ENCODE measurements at places on chromosomes 12 and 14.

GRCh38 chr14:106874350-106874749 is 1348.0 kb downstream of the TMEM121 start:
- no peak for DNase-seq

GRCh38 chr12:53343969-53344368 is 7.8 kb upstream of the SP7 start:
- DNase-seq = no peak

DNA sequence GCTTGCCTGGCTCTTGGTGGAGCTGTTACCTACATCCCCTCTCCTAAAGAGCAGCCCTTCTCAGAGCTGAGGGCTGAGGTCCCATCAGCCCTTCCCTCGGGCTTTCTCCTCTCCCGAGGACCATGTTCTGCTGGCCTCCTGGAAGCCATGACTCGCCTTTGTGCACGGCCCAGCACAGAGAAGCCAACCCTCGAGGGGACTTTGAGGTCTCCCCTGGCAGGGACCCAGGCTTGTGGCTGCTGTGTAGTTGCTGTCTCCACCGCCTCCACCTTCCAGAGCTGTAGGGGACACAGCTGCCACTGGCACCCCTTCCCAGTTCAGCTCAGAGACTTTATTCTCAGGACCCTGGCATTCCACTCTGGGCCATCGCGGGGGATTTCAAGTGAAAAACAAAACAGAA is 22.9 kb upstream of the CCND2 start:
- DNase-seq = no peak

DNA sequence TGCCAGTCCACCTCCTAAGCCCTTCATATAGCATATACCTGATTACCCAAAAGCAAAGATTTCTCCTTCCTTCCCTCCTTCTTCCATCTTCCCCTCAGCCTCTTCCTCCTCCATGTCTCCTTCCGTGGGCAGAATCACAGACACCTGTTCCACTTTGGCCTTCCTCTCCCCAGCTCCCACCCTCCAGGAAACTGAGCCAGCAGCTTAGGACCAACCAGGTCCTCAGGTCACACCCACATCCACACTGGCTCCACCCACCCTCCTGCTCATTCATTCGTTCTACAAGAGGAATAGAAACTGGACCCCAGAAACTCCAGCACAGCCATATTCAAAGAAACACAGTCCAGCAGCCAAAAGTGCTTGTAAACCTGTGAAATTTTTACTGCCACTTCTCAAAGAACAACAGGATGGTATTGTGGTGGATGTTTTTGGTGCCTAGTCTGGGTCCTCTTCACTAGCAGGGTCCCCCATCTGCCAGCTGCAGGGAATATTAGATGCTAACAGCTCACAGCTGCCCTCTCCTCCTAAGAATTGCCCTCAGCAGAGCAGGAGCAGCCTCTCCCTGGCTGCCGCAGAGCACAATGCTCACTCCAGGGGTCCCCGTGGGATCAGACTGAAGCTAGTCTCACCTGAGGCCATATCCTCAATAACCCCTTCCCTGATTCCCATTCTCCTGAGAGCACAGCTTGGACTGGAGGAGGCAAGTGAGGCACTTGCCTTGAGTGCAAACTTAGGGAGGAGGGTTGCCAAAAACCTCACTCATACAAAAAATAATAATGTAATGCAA is 18.4 kb downstream of the CMKLR1 start:
- DNase-seq = no peak

- no peak for DNase-seq
These were observed 16.0 kb downstream of the OLR1 start for GRCh38 chr12:10155966-10156365.

DNA sequence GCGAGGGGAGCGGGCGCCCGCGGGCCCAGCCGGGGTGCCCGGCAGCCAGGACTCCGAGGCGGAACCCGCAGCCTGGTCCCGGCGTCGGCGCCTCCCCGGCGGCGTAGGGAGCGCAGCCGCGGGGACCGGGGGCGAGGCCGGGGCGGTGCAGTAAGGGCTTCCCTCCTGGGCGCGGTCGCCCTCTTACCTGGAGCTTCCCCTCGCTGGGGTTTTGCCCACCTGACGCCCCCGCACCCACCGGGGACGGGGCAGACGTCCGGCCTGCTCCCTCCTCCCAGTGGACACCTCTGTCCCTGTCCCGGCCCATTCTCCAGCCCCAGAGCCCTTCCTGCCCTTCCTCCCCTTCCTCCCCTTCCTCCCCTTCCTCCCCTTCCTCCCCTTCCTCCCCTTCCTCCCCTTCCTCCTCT is 413 bp upstream of the TUBA1C start:
- DNase-seq = no peak

DNA sequence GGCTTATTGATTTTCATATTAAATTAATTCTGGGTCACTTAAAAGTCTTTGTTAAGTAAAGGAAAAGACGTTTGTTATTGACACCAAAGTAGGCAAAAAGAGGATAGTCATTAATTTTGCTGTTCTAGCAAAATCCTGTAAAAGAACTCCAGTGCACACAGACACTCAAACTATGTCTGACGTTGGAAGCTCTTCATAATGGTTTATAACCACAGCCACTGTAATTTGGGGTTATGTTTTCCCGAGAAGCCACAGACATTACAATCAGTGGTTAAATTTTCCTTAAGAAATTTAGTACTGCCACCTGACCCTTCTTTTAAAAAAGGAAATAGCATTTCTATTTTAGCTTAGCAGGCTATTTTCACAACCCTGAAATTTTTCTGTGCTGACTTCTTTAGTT is 267.5 kb downstream of the CCDC91 start:
- no peak for DNase-seq

- no peak for DNase-seq
These were observed 15.6 kb downstream of the ZBTB39 start for GRCh38 chr12:56990648-56991318.

DNA sequence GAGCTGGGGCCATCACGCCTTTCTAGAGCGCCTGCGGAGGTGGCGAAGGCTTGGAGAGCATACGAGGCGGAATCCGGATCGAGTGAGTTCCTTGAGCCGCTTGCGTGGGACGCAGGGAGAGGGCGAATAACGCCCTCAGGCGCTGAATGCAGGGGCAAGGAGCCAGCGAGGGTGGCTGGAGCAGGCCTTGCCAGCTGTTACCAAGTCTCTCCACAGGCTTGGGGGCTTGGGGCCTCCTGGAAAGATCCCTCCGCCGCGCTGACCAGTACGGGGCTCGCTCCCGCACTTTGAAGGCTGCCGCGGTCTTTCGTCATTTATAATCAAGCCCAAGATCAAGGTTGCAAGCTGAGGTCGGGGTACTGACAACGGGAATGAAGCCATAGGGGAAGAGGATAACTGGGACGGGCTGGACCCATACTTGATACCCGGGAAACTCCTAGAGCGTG is 1.2 kb downstream of the FLRT2 start:
- no peak for DNase-seq

- DNase-seq = no peak
These were observed 26.5 kb downstream of the NUDT4 start for GRCh38 chr12:93403988-93404803.

DNA sequence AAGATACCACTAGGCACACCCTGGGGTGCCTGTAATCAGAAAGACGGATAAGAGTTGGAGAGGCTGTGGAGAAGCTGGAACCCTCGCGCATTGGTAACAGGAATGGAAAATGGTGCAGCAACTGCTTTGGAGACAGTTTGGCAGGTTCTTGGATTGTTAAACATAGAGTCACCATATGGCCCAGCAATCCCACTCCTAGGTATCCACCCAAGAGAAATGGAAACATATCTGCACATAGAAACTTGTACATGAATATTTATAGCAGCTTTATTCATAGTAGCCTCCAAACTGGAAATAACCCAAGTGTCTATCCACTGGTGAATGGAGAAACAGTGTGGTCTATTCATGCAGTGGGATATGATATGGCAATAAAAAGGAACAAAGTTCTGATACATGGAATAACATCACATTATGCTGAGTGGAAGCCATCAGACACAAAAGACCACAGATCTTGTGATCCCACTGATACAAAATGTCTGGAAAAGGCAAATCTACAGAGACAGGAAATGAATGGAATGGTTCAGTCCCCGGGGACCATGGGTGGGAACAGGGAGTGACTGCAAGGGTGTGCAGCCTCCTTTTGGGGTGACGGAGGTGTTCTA is 45.4 kb downstream of the JAG2 start:
- DNase-seq = no peak

- no peak for DNase-seq
These were observed 2.2 kb downstream of the IRF2BPL start for GRCh38 chr14:77026166-77026929.

DNA sequence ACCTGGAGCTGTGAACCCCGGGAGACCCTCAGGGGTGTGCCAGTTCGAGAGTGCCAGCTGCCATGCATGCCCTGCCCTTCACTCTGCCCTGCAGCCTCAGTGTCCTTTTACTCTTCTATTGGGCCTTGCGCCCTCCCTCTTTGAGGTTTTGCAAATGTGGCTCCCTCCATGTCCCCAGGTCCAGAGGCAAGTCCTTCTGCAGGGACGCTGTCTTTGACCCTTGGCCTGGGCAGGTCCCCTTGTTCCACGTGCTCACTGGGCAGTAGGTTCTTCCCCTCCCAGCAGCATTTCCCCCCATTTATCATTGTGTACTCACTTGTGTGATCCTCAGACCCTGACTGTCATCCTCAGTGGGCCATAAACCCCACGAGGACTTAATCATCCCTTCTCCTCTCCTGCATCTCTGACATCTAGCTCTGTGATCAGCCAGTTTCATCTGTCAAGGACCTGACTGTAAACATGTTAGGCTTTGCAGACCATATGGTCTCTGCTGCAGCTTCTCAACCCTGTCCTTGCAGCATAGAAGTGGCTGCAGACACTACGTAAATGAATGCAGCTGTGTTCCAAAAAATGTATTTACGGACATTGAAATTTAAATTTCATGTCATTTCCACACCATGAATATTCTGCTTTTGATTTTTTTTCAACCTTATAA is 36.6 kb downstream of the TSPAN9 start:
- DNase-seq = no peak

Data from cortex of kidney (tissue), 1 donor.